ENCODE measurements at places on chromosomes 16 and 17.

DNA sequence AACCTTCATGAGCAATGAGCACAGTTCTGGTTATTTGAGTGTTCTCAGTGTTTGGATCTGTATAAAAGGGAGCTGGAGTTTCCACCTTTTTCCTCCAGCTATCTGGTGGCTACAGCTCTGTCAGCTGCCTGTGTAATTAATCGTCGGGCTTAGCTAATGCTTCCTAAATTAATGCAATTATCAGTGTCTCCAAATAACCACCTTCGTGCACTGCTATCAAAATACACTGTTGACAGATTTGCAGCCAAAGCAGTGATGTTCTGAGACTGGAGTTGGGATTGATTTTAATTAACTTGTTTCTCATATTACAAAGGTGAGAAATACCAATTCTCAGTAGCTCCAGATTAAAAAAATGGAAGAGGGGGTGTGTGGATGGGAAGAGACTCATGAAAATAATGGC is 325.8 kb downstream of the CBLN1 start:
- no peak for DNase-seq

DNA sequence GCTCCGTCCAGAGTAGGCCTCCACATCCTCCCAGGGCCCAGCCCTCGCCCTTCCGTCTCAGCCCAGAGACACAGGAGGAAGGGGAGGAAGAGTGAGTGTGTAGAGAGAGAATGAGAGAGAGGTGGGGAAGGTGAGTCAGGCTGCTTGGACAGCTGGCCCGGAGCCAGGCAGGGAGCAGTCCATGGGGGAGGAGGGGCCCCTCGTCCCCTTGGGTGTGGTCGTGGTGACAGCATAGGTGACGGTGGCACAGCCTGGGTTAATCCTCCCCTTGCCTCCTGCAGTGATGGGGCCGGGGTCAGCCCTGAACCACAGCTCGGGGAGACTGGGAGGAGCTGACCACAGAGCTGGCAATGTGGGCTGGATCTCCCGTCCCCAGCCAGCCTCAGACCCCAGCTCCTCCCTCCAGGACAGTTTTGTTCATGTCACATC is 36.5 kb downstream of the FA2H start:
- no peak for DNase-seq

- DNase-seq: no peak
Measured at GRCh38 chr17:29469276-29469675, 79.1 kb downstream of the TAOK1 start.

DNA sequence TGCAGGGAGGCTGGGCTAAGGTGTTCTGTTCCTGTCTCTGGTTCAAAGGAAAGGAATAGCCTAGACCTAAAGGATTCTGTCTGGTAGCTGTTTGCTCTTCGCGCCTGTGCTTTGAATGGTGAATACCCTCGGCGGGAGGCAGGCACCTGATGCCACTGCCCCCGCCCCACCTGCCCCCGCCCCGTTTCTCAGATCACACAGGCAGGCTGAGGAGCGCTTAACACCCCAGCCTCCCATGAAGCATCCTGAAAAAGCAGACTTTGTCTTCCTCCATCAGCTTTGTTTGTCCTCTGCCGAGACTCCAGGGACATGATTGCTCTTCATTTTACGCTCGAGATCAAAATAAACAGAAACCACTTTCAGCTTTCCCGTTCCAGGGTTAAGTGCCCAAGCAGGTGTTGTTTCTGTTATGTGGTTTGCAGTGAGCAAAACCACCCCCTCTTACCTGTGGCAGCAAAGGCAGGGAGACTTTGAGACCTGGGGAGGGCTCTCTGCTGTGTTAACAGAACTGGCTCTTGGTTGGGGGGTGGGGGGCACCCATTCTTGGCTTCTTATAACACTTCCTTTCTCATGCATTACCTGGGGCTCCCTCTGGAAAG is 452.1 kb downstream of the WWOX start:
- DNase-seq: no peak

DNA sequence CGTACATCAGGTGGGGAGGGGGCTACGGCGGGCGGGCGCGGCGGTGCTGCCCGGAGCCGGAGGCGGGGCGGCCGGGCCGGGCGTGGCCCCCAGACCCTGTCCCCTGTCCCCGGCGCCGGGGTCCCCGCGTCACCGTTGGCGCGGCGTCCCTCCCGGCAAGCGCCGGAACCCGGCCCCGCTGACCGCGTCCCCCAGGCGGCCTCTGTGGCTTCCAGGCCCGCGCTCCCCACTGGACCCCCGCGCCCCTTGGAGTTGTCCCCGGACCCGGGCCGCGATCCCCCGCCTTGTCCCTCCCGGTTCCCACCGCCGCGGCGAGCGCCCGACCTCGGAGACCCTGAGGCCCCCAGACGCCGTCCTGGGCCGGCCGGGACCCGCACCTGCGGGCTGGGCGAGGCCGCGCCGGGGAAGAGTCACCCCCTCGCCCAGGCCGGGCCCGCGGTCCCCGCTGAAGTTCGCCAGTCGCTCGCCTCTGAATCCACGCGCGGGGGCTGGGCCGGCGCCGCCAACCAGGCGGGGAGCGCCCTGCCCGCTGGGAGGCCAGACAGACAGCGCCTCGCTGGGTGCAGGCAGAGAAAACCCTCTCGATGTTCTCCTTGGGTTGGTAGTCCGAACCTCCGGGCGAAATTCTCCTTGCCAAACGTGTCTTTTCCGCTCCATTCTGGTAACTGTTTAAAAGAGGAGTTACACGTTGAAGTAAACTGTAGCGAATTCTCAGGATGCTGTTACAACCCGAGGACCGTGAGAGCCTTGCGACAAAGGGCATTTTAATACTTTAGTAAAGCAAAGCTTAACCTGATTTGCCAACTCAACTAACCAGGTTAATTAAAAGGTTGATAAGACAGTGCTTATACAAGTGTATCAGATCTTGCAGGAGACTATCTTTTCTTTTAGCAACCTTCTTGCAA is 761 bp downstream of the GAN start:
- no peak for DNase-seq

DNA sequence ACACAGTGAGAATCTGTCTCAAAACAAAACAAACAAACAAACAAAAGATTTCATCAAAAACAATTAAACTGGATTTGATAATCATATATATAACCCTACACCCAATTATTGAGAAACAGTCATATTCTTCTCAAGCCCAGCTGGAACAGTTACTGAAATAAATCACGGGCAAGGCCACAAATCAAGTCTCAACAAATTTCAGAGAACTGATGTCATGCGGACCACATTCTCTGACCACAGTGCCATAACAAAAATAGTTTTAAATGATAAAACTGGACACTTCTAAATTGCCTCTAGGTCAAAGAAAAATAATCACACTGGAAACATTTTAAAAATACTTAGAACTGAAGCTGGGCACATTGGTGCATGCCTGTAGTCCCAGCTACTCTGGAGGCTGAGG is 15.9 kb upstream of the PIK3R5 start:
- no peak for DNase-seq

GRCh38 chr17:64384253-64385186 is 6.1 kb downstream of the PECAM1 start:
- DNase-seq: no peak

- no peak for DNase-seq
Measured at GRCh38 chr17:3935140-3935542, 18.9 kb upstream of the P2RX1 start.

GRCh38 chr17:81832608-81833159 is 407 bp downstream of the MCRIP1 start:
- DNase-seq: no peak

- no peak for DNase-seq
Measured at GRCh38 chr16:86477642-86478041, 32.7 kb upstream of the FOXF1 start.
